Lung (tissue), 17 donors: ENCODE measurements at places on chromosomes 5 and 9. TPM values are rescaled to one million over a fixed set of nuclear protein-coding genes. Genes with fewer than 3 reads are reported as not detected.

GRCh38 chr9:127214421-127215267, 49.9 kb upstream of the GARNL3 start:
- DNase-seq: peak; percentile 76

The GPR151 gene
- total RNA-seq: not detected

The SLF1 gene
- 29.5 TPM for total RNA-seq

The PPP3R2 gene
- total RNA-seq: not detected

The SLC4A9 gene
- 0.11 TPM for total RNA-seq

- no peak for DNase-seq
These were observed 172.5 kb upstream of the OTULINL start for GRCh38 chr5:14408969-14409586.

GRCh38 chr9:134557331-134557730, 84.3 kb upstream of the COL5A1 start:
- no peak for DNase-seq

DNA sequence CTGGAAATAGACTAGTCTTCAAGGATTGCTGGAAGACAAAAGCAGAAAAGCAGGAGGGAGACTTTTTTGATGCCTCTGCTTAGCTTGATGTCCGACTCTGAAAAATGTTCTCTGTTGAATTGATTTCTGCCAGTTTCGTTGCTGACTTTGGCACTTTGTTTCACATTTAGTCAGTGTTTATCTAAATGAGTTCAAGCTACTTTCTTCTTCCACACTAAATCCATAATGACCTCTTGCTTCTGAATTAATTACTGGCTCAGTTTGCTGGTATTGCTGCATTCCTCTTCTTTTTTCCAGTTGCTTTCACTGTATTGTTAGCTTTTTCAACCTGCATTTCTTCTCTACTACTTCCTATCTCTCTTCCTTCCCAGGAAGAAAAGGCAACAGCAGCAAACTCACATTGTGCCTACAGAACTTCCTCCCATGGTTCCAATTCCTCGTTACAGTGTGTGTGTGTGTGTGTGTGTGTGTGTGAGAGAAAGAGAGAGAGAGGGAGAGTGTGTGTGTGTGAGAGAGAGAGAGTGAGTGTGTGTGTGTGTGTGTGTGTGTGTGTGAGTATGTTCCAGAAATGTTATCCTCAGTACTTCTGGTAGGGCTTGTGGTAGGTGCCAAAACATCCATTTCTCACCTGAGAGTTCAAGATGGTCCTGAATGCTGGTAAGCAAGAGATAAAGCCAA, 234.8 kb downstream of the CSNK1G3 start:
- DNase-seq: no peak

DNA sequence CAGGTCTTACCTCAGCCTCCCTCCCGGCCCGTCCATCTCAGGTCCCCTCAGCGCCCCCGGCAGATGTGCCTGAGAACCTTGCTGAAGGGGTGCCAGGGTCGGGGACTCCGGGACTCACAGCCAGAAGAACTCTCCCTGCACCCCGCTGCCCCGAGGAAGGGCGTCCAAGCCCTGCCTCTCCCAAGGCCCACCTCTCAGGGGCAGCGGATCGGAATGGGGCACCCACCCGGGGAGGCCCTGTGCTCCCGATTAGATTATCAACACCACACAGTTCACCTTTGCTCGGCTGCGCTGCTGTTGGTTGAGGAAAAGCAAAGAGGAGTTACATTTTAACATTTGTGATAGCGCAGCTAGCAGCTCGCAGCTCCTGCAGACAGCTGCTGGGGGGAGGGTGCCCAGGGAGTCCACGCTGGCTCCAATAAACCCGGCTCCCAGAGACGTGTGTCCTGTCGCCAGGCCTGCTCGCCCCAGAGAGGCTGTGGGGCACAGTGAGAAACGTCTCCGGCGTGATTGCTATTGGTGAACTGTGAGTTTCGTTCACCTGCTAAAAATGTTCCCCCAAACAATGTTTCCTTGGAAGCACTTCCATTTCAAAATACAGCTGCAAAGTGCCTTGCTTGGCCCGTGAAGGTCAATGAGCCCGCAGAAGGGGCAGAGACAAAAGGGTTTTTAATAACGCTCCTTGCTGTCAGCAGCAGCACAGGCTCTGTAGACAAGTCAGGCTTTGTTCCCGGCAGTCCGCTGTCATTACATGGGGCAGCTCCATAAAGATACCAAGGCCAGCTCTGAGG, 18.6 kb upstream of the SLC6A19 start:
- DNase-seq: no peak

DNA sequence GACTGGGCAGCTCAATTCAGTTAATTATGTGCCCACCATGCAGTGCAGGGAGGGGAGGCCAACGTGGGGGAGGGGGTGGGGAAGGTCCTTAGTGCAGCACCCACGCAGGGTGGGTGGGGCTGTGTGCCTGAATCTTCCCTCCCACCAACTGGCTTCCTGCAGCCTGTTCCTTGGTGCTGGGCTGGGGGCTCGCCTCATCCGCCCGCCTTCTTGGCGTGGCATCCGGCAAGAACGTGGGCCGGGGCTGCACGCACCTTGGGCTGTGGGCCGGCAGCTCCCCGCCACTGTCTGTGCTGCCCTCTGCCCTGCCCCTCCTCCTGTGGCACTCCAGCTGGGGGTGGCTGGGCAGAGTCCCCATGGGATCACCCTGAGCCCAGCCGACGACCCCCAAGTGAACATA, 19.6 kb upstream of the RALGDS start:
- no peak for DNase-seq

The POLR3G gene
- 1.1 TPM for total RNA-seq

DNA sequence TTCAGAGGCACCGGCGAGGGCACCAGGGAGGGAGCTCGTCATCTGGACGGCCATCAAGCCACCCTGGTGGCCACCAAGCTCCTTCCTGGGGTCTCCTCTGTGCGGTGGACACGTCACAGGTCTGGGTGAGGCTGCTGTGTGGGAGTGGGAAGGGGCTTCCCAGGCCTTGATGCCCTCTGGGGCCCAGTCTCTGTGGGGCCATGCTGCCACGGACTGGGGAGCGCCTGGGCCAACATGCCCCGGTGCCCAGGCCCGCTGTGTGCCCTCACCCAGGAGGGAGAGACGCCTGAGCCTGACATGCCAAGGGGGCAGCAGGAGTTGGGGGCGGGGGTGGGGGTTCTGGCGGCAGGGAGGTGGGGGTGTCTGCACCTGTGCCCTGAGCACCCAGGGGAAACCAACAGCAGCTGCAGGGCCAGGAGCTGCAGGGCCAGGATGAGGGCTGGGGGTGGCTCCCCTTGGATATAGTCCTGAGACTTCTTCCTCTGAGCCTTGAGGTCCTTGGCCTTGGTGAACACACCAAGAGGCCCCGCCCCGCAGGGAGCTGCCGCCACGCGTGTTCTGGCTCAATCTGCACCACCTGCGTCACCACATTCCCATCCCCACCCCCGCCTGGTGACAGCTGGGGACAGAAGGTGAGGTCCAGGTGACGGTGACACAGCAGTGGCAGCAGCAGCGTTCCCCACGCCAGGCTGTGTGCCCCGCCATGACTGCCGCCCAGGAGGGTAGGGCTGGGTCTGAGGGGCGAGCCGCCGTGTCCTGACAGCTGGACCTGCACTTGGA, 15.3 kb upstream of the SEC16A start:
- DNase-seq: no peak

GRCh38 chr9:91425271-91425670, 1.6 kb upstream of the NFIL3 start:
- no peak for DNase-seq

The PCDHB11 gene
- 2.2 TPM for total RNA-seq

The CNOT6 gene
- total RNA-seq: 20.2 TPM

The ACOT12 gene
- not detected for total RNA-seq

DNA sequence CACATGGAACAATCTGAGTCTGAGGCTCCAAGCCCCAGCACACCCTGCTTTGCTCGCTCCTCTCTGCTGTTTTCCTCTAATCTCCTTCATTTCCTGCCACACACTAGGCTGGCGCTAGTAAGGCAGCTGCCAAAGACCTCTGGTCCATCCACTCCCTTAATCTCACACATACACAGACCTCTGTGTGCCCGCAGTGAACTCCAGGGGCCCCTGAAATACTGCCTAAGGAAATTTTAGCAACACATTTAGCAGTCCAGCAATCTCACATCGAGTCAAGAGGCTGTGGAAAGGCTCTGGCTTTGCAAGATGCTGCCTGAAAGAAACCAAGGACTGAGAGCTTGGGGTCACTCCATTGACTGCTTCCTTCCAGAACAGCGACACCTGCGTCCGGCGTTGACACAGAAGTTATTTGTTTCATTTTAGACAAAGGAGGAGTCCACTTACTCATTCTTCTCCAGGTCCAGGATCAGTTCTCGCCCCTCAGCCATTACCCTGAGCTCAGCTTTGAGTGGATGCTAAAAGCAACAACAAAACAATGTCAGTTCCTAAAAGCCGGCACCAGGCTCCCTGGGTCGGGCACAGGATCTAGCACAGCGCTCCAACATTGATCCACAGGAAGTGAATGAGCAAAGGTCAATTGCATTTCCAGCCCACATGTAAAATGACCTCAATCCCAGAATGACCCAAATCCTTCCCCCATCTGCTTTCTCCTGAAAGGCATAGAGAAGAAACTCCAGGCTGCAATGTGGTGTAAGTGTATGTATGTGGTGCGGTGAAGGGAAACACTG, 11.5 kb downstream of the ADAM19 start:
- DNase-seq: peak; percentile 49

- DNase-seq: no peak
These were observed 4.6 kb downstream of the CNTFR start for GRCh38 chr9:34584970-34585369.

GRCh38 chr5:148748702-148749392, 77.6 kb upstream of the ADRB2 start:
- no peak for DNase-seq

DNA sequence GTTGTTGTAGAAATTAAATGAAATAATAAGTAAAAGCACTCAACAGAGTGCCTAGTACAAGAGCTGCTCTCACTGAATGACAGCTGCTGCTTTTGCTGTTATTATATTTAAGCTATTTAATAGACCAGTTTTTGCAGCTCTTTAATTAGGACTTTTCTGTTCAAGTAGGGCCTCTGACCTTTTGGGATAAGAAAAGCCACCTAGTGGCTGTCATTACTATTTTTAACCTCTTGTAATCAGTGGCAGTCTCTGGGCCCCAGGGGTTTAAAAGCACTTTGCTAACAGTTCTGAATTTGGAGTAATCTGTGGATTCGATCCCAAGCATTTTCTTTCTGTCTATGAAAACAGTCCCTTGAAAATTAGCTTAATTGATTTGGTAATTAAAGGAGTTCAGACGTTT, 121.1 kb downstream of the NUDT12 start:
- DNase-seq: no peak

DNA sequence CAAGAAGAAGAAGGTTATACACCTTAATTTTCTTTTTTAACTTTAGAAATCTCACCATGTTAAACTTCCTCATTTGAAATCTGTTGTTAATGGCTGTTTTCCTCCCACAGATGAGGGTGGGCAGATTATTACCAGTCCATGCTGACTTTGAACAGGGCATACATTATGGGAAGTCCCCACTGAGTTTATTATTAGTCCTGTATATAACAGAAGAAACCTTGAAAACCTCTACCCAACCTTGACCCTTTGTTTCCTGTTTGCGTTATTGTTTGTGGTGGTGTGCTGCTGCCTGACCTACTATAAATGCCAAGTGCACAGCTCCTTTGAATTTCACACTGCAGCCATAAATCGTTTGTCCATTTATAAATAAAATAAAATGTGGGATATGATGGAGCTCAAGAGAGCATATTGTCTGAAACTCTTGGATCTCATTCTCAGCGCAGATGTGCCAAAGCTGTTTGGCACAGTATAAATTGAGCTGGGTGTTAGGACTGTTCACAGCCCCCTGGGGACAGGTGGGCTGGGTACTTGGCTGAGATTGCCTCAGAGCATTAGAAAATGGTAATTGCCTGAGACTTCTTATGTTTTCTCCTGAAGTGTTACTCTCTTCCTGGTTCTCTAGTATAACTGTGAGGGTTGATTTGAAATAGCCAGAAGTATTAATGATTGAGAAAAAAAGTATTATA, 139.6 kb downstream of the SPATA31D1 start:
- peak; percentile 41 for DNase-seq

The RALGPS1 gene
- total RNA-seq: 30.3 TPM

DNA sequence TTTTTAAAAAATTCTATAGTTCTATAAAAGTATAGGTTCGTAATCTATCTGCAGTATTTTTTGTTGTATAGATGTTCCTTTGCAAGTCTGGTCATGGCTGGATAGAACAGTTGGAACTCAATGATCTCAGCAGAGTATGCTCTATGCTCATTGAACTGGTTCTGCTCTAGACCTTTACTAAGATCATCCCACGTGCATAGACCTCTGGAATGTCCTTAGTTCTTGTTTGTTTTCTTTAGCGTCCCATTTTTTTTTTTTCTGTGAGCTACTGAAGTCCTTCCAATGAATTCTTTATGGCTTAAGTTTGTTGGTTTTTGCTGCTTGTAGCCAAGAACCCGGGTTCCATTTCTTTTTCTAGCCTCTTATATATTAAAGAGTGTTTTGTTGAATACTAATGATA, 3.5 kb downstream of the TMEM38B start:
- DNase-seq: no peak

DNA sequence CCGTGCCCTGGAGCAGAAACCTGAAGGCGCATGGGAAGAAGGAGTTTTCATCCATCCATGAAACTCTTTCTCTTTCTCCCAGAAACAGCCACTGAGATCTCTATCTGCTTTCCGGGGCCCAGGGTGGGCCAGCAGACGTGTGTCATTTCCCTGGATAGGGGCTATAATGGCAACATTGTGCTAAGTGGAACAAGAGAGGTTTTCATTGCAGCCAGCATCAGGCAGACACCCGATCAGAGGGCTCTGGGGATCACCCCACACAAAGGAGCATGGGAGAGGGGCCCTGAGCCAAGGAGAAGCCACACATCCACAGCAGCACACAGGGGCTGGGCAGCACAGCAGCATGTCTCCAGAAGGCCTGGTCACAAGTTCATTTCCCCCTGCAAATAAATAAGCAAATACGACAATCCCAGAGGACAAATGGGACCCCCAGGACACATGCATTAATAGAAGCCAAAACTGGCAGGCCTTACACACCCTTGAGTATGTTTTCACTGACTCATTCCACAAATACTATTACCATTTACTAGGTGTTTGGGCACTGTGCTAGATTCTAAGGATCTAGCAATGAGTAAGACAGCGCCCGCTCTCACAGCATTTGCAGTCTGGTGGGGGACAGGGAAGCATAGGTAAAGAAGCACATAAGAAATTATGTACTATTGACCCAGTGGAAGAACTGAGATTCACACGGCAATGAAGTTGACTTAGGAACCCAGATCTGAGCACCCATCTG, 4.3 kb upstream of the AFAP1L1 start:
- no peak for DNase-seq

The GDNF gene
- total RNA-seq: not detected
